ENCODE measurements at places on chromosomes 6 and 20. TPM values are rescaled to one million over a fixed set of nuclear protein-coding genes. Genes with fewer than 3 reads are reported as not detected.
A peak's percentile ranks its signal among the peaks of the same experiment; 100 is the strongest.

The LTB gene
- total RNA-seq = not detected

The CNR1 gene
- total RNA-seq = 0.87 TPM

The ABHD16B gene
- total RNA-seq = not detected

DNA sequence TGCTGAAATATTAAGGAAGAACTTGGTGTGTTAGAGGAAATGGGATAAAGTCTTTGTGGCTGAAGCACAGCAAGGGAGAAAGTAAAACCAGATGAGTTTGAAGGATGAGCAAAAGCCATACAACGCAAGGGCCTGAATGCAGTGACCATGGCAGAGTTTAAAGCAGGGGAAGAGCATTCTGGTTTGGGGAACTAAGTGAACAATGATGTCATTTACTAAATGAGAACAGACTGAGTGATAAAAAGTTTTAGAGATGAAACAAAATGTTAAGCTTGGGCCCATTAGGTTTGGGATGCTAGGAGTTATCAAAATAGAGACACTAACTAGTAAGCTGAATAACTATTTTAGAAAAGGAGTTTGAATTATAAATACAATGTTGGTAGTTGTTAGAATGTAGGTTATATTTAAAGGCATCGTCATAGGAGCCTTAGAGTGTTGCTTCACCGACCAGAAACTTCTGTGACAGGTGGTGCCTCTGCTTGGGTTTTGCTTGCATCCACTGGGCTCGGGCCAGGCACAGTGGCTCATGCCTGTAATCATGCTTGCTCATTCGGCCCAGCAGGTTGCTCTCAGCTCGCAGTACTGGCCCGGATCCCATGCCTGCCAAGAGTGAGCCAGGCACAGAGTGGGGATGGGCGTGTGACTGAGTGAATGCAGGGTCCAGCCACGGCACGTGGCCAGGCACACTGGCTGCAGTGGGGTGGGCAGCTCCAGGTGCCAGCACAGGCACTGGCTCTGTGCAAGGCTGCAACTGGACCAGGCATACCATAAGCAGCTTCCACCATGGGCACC lies 37.4 kb upstream of the OPRM1 start:
- DNase-seq = no peak

- DNase-seq = no peak
Observed at GRCh38 chr6:22975079-22975478, 405.7 kb downstream of the HDGFL1 start.

- DNase-seq = peak; percentile 2
Observed at GRCh38 chr6:154039231-154039842, at the start of gene OPRM1. OPRM1 (plus strand) TSS chr6:154039240; CDS start chr6:154039545, 305 bp downstream.
